ENCODE measurements at places on chromosomes 2 and 18.

DNA sequence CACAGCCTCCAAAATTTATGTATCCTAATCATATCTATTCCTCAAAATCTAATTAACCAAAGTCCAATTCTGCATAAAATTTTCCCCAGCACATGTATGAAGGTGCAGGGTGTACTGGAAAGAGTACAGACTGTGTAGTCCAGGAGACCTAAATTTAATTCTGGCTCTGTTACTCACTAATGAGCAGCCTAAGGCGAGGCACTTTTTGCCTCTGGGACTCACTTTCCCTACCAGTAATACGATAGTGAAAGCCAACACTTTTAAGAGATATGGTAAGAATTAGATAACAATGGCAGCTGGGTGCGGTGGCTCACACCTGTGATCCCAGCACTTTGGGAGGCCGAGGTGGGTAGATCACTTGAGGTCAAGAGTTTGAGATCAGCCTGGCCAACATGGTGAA is 177.7 kb downstream of the PIEZO2 start:
- DNase-seq: no peak

- DNase-seq: no peak
These were observed 47.7 kb downstream of the INPP5D start for GRCh38 chr2:233107831-233108300.

- no peak for DNase-seq
These were observed 45.0 kb downstream of the METTL4 start for GRCh38 chr18:2526329-2526728.

- DNase-seq: no peak
These were observed 239.1 kb downstream of the TGIF1 start for GRCh38 chr18:3689091-3689490.

DNA sequence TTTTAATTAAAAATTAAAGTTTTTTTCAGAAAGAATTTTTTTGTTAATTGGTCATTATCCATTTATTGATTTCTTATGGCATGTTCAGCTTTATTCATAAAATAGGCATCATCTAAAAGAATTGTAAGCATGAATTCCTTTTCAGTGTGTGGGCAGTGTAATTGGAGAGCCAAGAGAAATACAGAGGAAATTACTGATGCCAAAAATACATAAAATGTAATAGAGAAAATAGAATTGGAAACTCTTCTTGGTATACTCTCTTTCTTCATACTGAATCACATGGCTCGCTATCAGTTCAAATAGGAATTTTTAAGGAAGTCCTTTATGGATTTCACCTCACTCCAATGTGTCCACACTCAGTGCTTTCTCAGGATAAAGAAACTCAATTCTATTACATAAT is 663.6 kb upstream of the NRXN1 start:
- DNase-seq: no peak

DNA sequence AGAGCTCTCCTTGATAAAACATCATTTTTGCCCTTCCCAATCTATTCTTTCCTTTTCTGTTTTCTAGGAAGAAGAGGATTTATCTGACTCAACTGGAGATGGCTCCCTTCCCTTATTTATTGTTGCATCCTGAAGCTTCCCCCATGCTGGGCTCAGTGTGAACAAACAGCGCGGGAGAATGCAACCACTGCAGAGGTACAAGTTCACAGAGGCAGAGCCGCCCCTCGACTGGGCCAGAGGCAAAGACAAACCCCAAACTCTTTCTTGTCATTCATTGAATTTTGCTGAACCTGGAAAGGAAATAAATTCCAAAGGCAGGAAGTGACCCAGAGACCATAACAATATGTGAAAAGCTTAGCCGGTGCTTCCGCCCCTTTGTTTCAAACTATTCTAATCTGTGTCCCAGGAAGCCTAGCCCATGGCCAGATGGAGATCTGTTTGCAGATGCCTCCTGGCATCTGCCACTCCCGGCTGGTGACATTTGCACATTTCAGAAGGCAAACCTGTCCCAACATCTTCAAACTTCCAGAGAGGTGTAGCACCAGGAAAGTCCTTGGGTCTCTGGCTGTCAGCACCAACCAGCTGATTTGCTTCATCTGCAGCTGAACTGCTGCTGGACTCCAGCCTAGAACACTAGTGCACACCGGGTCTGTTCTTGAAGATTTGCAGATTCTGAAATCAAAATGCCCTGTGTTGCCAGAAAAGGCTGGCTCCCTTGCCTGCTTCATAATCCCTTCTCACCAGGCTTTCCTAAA is 79.4 kb upstream of the MAP4K3 start:
- DNase-seq: no peak

- no peak for DNase-seq
These were observed 2.3 kb downstream of the ASAP2 start for GRCh38 chr2:9208875-9209274.

- no peak for DNase-seq
These were observed 42.6 kb downstream of the ARHGAP15 start for GRCh38 chr2:143171817-143172216.

DNA sequence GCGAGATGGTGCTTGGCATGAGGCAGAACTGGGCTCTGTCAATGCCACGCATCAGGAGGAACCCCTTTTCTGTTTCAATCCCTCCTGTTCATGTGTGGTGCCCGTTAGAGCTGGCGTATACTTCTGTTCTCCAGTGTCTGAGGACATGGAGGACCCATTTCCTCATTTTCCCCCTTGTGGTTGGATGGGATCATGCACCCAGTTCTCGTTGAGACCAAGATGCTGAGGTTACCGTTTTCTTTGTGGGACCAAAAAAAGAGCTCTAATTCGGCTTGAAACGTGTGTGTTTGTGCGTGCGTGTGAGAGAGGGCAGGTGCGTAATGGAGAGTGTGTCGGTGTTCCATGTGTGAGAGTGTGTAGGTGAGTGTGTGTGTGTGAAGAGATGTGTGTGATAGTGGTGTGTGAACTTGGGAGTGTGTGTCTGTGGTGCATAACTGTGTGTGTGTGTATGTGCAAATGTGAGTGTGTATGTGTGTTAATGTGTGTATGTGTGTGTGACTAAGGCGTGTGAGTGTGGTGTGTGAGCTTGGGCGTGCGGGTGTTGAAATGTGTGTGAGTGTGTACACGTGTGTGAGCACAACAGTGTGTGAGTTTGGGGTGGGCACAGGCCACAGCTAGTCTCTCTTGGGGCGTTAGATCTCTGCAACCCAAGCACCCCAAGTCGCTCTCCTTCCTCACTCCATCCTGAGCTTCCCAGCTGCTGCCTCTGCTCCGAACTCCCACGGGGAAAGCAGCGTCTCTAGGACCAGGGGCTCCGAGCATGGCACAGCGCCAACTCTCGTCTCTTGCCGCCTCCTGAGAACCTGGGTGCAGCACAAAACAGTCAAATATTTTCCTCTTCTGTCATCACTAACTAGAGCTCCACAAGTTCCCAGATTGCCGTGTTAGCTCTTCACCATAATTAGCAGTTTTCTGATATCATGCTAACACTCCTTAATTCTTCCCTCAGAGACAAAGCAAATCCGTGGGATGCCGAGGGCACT is 75.8 kb downstream of the LONRF2 start:
- no peak for DNase-seq

DNA sequence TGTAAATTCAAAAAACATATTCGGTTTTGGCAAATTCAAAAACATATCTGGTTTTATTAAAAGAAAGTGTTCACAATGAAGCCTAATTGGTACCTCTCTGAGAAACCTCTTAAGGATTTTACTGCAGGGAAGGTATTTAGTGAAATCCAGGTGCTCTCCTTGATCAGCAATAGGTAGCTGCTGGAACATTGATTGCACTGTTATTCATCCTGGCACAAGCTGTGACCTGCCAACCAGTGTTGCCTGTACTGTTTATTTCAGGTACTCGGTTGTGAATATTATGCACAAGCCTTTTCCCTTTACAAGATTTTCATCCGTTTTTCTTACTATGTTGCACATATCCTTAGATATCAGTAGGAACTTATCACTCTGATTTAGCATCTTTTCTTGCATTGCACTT is 155.8 kb upstream of the ZEB2 start:
- DNase-seq: no peak

- no peak for DNase-seq
These were observed 102.0 kb downstream of the DCDC2C start for GRCh38 chr2:3805201-3805939.

- DNase-seq: no peak
These were observed 303.5 kb downstream of the HRH4 start for GRCh38 chr18:24763765-24764513.

GRCh38 chr2:62192811-62193210 is 3.1 kb upstream of the B3GNT2 start:
- DNase-seq: no peak

DNA sequence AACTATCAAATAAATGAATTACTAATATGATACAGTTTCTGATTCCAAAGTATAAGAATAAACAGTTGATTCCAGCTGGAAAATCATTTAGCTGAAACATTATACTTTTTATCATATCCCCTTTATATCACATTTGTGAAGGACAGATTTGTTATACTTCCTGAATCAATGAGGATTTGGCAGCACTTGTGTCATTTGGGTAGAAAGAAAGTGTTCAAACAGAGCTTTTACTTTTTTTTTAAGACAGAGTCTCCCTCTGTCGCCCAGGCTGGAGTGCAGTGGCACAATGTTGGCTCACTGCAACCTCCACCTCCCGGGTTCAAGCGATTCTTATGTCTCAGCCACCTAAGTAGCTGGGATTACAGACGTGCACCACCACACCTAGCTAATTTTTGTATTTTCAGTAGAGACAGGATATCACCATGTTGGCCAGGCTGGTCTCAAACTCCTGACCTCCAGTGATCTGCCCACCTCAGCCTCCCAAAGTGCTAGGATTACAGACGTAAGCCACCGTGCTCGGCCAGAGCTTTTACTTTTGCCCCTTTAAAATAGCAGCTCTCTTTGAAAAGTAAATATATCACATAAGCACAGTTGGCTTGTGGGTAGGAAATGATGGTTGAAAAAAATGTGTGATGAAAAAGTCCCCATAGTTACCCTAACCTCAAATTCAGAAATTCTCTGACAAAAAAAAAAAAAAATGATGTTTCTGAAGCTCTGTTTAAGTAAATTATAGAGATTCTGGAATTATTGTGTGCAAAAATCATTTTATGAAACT is 95.2 kb downstream of the DTNA start:
- no peak for DNase-seq

GRCh38 chr2:45305599-45305998 is 296.3 kb upstream of the SIX2 start:
- DNase-seq: no peak

GRCh38 chr2:40213619-40214018 is 238.3 kb downstream of the SLC8A1 start:
- no peak for DNase-seq

- DNase-seq: no peak
These were observed 62.1 kb upstream of the TMEM17 start for GRCh38 chr2:62568074-62568473.

GRCh38 chr2:129796225-129796624 is 183.2 kb upstream of the RAB6C start:
- no peak for DNase-seq

DNA sequence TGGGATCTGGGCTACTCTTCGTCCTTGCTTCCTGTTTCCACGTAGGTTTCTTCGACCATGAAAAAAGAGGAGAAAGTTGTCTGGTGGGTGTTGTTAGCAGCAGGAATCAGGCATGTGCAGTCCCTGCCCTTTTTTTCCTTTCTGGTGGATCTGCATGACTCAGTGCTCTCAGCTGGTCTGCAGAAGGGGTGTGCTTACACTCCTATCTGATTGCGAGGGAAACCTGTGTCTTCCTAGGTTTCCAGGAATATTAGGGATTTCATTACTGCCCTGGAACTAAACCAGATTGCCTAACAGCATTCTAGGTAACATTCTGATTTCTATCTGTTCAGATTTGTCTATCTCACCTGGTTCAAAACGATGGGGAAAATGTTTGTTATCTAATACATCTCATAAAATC is 174.3 kb downstream of the CCDC102B start:
- DNase-seq: no peak

DNA sequence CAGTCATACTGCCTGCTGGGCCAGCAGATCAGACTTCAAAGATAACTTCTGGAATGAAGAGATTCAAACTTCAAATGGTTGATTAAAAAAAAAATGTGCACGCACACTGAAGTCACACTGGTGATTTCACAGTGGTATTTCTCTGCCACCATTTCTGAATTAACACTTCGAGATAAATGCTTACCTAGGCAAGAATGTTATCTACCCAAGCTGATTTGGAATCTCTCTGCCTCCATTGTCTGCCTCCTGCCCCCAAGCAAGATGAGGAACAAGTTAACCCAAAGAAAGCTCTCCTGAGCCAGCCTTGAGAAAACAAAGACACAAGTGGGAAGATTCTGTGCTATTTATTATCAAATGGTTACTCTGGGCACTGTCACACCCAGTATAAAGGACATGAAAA is 6.5 kb downstream of the LAMA1 start:
- no peak for DNase-seq

DNA sequence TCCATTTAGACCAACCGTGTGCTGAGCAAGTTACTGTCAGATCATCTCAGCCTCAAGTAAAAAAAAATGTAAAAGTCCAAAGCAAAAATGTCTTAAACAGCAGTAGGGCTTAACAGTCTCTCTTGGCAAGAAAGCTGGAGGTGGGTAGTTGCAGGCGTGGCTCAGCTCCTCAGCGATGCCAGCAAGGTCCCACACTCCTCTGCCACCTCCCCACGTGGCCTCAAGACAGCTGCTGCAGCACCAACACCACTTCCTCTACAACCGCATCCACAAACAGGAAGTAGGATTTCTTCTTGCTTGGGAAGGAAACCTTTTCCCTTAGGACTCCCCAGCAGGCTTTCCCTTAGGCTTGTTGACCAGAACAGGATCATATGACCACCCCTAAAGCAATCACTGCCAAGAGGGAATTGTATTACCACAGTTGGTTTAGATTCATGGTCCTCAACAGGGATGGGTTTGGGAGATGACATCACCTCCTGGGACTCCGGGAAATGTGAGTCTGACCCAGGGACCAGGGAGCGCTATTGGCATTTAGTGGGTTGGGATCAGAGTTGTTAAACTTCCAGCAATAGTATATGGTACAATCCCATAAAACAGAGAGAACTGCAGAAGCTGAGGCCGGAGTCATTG is 97.1 kb downstream of the MAPK4 start:
- DNase-seq: no peak

- no peak for DNase-seq
These were observed 286.3 kb upstream of the FN1 start for GRCh38 chr2:215722125-215722524.

GRCh38 chr2:138893746-138894145 is 113.6 kb upstream of the NXPH2 start:
- DNase-seq: no peak

DNA sequence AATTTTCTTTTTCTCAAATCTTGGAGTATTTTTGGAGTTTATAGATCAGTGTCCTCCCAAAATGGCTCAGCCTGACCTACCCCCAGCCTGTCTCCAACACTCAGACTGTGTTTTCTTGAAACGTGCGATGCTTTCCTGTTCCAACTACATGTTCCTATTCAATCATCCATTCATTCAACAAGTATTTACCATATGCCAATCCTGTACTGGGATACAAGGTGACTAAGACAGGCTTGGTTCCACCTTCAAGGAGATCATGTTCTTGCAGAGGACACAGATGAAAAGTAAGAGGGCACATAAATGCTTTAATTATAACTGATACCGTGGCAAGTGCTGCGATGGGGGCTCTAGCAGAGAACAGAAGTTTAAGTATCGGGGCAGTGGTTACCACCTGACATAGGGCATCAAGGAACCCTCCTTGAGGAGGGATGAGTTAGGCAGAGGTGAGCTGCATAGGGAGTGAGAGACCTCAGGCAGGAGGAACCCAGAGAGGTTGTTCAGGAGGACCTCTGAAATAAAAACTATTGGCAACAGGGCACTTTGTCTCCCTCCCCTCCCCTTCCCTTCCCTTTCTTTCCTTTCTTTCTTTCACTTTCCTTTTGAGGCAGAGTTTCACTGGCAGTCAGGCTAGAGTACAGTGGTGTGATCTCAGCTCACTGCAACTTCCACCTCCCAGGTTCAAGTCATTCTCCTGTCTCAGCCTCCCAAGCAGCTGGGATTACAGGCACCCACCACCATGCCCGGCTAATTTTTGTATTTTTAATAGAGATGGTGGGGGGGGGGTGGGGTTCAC is 469.0 kb downstream of the EPHA4 start:
- DNase-seq: no peak

Data from activated effector memory CD4-positive, alpha-beta T cell treated with Interleukin-2 at 50 U/mL for 16 hours (primary cell).